ENCODE measurements at places on chromosomes 11 and 22.

GRCh38 chr22:37664249-37665101 lies 6.0 kb downstream of the PDXP start:
- DNase-seq = no peak

DNA sequence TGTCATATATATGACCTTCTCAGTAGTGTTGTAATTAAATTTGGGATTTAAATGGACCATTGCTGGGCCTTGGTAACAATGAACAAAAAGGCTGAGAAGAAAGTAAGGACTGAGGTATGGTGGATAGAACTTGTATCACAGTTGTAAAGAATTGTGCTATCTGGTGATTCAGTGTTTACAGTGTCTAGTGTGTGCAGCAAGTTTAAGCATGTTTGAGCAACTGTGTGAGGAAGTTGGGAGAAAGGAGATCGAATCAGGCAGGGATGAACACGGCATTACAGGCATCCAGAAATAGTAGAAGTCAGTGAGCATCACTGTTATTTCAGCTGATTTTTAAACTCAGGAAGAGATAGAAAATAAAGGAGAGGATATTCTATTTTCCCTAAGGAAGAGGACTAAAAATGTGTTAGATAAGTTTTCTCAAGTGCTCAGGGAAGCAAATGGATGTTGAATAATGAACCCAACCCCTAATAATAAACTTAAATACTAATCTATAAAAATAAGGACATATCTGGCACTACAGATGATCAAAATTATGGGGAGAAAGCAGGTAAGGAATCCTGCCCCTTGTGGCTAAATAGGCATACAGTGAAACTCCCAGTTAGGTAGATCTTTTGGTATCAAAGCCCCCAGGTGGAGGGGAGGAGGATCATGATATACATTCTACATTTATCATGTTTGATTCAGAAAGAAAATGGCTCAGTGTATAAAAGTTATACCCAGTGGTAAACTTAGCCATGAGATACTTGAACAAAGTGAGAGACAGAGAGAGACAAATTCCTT lies 361.0 kb upstream of the ANO3 start:
- DNase-seq = no peak

- DNase-seq = no peak
Measured at GRCh38 chr11:93845181-93846092, 5.0 kb downstream of the VSTM5 start.

DNA sequence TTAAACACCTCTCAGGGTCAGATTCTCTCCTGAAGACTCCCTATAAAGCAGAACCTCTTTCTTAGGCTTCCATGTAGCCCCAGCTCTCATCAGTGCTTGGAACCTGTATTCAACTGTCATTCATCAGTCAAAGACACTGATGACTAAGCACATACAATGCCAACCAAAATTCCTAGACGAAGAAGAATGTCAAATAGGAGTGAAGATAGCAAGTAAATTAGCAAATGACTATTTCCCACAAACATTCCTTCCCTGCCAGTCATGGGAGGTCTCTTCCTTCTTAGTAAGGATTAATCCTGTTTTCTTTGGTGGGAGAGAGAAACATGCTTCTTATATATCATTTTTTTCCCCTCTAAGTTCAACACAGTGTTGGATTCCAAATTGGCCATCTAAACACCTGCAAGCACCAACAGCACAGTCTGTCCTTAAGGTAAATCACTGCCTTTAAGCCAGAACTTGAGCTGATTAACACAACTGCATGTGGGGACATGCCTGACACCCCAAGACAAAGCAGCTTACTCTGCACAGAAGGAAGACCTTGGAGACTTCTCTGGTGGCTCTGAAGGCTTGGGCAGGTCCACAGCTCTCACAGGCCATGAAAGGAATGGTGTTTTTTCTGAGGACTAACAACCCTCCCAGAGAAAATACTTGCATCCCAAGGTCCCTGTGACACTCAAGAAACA lies 47.5 kb upstream of the ME3 start:
- DNase-seq = no peak

GRCh38 chr22:39252461-39253434 lies 8.0 kb upstream of the PDGFB start:
- DNase-seq = no peak

DNA sequence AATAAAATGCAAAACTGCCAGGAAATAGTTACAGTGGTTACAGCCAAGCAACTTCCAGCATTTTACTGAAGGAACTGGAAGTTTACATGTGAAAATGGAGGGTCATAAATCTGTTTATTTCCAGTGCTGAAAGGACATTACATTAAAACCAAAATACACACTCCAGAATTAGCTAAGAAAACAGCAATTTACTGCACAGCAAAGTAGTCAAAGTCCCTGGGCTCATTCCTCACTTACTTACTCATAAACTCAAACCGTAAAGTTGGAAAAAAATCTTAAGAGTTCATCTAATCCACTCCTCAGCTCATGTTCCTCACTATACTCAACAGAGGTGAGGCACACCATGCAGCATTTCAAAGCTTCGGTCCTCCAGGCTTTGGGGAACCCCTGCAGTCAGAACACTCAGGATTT lies 17.4 kb downstream of the CTSC start:
- no peak for DNase-seq

GRCh38 chr11:15327786-15328231 lies 213.1 kb downstream of the INSC start:
- DNase-seq = peak; percentile 4

Data from activated naive CD8-positive, alpha-beta T cell treated with anti-CD3 and anti-CD28 coated beads, Interleukin-2, amount 50 U/mL, for 24 hours (primary cell).